ENCODE measurements at places on chromosomes 7 and 10.
A peak's percentile ranks its signal among the peaks of the same experiment; 100 is the strongest.

DNA sequence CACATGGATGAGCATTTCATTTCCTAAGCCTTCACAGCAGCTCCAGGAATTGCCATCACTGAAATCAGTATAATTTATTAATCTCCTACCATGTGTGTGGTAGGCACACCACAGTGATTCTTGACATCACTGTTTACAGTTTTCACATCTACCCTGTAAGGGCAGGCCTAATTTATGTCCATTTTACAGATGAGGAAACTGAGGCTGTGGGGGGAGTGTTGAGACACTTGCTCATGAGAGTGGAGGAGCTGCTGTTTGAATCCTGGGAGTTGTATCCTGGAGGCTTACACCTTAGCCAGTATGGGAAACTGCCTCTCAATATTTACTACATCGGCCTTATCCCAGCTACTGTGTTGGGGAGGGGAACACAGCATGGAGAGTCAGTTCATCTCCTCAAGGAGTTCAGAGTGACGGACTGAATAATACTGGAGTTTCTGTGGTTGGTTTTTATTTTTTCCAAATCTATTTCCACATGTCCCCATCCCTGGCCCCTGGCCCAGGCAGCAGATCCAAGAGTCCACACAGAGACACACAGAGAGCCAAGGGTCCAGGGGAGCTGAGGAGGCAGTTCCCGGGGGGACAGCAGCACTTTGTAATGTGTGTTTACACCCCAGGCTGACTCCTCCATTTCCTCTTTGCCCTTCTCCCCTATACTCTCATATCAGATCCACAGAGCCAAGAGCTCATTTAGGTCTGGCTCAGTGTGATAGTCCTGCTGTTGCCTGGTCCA is 13.2 kb downstream of the UBTD1 start:
- no peak for DNase-seq

GRCh38 chr7:36232971-36233550 is 80.0 kb downstream of the EEPD1 start:
- DNase-seq = no peak

DNA sequence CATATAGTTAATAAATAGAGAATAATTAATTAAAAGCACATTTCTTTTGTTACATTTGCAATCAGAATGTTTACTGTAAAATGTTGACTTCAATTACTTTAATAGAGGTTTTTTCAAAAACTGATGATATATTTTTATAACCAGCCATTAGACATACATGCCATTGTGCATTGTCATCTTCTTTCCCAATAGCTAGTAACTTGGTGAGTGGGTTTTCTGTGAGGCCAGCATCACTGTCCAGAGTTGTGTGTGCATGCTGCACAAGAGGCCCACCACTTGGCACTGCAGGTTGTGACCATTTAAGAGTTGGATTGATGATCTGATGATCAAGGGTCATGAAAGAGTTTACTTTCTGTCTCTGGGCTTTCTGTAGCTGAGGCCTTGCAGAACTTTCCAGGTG is 46.5 kb downstream of the TFEC start:
- DNase-seq = no peak

- DNase-seq = no peak
Measured at GRCh38 chr7:112262036-112262435, 55.5 kb downstream of the ZNF277 start.

- DNase-seq = no peak
Measured at GRCh38 chr10:81875467-81876252, 666 bp downstream of the NRG3 start.

GRCh38 chr7:7148798-7149481 is 33.4 kb upstream of the C1GALT1 start:
- DNase-seq = no peak

DNA sequence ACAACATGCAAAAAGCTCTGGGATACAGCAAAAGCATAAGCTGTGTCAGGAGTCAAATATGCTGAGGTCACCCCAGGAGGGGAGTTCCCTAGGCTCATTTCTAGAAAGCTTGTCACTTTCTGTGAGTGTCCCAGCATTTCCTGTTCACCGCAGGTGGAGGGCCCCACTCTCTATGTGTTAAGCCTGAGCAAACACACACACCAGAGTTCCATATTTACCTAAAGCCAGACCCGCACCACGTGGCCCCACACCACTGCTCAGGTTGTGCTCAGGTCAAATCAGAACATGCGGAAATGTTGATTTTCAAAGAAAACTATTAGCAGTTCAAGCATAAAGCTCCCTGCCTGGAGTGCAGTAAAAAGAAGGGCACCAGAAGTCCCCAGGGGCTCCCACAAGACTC is 259.6 kb upstream of the PPP2R2D start:
- DNase-seq = peak; percentile 72

DNA sequence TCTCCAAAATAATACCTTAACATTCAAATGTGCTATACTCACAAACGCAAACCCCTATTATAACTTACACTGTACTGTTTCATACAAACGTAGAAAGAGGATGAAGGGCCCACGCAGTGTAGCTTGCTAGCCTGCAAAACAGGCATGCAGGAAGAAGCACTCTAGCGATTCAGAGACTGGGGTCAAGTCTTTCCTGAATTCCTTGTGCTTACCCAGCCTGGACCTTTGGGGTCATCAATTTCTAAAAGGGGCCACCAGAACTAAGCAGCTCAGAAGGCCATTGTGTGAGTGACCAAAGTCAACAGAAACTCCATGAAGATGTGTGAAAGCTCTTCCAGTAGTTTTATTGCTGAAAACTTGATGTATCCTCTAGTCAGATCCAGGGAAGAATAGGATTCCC is 111.9 kb downstream of the SVIL start:
- DNase-seq = no peak

- DNase-seq = no peak
Measured at GRCh38 chr10:20065814-20066213, 249.6 kb downstream of the PLXDC2 start.

DNA sequence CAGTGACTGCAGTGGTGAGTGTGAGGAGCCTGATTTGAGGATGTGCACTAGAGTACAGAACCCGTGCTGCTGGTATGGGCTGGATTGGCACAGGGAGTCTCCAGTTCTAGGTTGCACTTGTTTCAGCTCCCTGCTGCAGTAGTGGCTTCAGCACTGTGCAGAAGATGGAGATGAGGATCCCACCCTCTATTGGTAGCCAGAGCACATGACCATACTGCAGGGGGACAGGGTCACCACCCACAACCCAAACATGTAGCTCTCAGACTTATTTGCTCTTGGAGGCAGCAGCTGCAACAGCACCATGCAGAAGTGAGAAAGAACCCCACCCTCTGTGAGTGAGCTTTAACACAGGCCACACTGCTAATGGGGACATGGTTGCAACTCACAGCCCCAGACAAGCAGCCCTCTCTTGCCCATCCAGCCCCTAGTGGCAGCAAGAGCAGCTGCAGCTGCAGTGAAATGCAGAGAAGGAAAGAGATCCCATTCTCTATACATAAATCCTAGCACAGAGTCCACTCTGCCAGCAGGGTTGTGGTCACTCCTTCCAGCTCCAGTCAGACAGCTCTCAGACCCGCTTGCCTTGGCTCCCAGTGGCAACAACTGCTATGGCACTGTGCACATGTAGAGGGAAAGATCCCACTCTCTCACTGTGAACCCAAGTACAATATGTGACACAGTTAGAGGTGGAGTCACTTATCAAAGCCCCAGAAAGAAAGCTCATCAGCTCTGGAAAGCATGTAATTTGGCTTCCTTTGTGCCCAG is 51.4 kb upstream of the SCIN start:
- DNase-seq = peak; percentile 3

DNA sequence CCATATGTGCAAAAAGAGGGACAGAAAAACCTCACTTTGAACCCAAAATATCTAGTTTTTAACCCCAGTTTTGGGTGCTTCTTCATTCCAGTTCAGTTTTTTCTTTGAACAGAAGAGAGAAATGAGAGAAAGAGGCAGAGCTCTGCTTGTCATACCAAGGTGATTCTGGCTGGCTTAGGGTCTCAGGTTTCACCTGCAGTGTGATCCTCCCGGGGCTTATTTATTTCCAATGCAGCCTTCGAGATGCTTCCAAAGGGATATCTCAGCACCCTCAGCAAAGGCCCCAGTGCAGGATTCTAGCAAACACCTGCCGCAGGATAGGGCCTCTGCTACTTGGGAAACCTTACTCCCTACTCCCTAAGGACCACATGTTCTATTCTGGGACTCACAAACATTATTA is 131.3 kb downstream of the WDR11 start:
- DNase-seq = no peak

DNA sequence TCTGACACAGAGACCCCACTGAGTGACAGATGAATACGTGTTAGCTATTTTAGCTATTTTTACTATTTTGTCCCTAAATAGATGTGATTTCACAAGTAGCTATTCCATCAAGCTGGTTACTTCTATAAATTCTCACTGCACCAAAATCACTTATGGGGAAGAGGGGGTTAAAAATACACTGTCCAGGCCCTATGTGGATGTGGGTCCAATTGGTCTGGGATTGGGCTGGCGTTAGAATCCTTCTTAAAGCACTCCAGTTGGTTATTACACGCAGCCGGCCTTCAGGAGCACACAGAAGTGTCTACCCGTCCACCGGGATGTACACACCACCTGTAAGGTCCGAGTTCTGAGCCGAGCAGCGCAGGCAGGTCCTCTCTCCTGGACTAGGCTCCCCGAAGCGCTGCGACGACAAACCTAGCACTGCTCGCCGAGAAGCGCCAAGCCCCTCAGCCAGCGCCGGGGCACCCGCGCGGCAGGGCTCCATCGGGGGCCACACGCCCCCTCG is 222.3 kb upstream of the MKLN1 start:
- no peak for DNase-seq

- no peak for DNase-seq
Measured at GRCh38 chr7:138837627-138838026, 39.6 kb upstream of the ATP6V0A4 start.

- DNase-seq = no peak
Measured at GRCh38 chr7:69799048-69799697, 200.9 kb downstream of the AUTS2 start.

DNA sequence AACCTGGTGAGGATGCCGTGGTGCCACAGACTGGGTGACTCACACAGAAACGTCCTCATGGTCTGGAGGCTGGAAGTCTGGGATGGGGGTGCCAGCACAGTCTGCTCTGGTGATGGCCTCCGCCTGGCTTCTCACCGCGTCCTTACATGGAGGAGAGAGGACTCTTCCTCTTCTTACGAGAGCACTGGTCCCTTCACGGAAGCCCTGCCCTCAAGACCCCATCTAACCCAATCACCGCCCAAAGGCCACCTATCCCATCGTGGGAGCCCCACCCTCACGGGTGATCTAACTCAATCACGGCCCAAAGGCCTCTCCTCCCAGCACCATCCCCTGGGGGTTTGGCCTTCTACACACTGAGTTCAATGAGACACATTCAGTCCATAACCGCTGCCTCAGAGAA is 137.7 kb downstream of the PTPRN2 start:
- DNase-seq = no peak

DNA sequence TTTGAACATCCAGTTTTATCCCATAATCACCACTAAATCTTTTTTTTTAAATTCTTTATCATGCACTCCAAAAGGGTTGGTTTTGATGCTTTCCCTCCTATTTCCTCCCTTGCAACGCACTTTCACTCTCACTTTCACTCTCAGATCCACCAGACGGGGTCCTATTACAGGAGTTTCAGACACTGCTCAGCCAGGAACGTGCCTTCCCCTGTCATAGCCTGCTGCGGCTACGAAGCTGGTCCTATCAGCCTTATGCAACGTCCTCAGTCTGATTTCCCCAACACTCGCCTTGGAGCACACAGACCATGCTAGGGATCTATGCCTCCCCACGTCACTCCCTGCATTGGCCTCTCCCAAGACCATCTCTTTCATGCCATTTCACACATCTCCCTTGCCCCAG is 23.4 kb downstream of the ZPBP start:
- DNase-seq = peak; percentile 20

DNA sequence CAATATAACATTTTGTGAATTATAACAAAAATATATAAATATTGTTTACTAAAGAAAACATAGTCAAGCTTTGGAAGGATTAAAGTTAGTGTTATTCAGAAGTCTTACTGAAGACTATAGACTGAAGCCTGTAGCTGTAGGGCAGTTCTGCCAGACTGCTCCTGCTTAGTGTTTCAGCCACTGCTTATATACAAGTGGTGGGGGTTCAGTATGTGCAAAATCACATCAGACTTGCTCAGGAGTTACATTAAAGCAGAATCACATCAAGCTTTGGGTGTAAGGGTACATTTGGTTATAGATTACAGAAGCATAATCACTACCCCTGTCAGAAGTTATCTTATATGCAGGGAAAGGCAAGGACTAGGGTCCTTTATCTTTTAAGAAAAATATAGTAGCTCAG is 653.8 kb downstream of the ANKRD7 start:
- no peak for DNase-seq

GRCh38 chr7:24405002-24405401 is 121.0 kb downstream of the NPY start:
- DNase-seq = no peak

DNA sequence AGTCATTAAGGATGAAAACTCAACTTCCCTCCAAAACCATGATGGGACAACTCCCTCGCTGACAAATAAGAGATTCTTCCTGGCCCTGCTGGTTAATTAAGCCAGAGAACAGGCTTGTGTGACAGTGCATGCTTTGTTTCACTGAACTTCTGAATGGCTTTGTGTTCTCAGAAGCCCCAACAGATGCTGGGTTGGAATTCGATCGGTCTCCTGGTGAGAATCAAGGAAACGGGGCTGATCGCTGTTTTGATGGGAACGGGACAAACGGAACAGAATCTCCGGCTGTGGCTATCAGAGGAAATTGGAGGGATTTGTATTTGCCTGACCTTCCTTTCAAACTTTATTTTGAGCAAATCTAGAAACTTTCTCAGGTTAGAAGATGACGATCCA is 145.0 kb downstream of the RNF216 start:
- DNase-seq = no peak

- no peak for DNase-seq
Measured at GRCh38 chr7:66185680-66186187, 19.4 kb upstream of the TPST1 start.

GRCh38 chr7:122743211-122743610 is 40.5 kb upstream of the RNF148 start:
- DNase-seq = no peak

DNA sequence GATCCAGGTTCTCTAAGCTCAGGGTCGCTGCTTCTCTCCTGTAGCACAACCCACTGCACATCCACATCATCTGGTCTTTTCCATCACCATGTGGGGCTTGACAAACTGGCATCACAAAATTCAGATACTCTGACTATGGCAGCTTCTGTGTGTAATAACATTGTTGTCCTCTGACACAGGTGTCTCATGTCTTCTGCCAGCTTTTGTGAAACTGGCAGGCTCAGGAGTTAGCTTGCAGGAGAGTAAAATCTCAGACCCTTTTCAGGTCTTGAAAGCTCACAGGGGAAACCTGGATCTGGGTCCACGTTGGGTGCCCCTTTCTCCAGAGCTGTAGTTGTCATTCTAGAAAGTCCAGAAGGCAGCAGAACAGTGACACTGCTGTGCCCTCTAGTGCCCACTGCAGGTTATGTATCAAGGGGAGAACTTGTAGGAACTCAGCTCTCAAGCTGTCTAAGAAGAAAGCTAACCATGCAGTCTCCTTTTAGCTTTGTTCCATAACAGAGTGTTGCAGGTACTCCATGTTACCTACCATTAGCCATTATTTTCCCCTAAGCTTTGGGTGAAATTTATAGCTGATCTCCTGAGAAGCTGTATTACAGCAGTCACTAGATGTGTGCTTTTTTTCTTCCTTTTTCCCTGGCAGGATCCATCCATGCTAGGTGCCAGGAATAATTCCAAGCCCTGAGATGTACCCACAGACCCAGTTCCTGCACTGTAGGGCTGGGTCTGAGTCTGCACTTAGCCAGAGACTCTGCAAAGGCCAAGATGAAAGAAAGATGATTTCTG is 102.7 kb downstream of the ZNF248 start:
- DNase-seq = no peak
